Stimulated activated CD4-positive, alpha-beta T cell treated with anti-CD3 and anti-CD28 coated beads, Interleukin-12 subunit alpha, Interleukin-12 subunit beta, amount 100 ng/mL, for 48 hours (primary cell): ENCODE measurements at places on chromosomes 5 and 9.

DNA sequence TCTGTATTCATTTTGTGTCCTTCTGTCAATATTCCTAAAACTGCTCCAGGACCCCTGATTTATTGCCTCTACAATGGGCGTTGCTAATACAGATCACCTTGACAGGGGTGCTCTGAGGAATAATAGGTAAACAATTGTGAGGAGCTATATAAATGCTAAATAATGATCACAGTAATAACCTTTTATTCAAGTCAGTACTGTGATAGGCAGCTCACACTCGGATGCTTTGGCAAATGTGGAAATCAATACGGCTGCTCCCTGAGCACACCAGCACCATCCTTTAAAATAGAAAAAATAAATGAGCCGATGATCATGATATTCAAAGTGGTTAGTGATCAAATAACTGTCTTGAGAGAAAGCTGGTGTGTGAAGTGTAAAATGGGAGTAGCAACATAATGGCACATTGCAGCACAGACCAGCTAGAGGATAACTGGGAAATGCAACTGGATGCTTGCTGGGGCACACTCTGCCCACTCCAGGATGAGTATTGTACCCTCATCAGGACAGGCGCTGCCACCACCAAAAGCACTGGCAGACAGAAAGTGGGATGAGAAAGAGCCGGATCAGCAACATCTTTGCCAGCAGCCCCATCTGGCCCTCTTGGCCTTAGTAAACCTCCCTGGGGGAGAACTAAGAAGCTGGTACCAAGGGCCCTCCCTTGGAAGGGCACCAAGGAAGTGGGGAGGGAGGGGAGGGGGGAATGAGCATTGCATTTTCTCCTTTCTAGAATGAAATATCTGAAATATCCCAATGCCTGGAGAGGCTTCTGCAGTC lies 69.4 kb upstream of the SPATA31D4 start:
- no peak for DNase-seq

GRCh38 chr5:153998010-153998409 lies 40.7 kb downstream of the FAM114A2 start:
- no peak for DNase-seq

DNA sequence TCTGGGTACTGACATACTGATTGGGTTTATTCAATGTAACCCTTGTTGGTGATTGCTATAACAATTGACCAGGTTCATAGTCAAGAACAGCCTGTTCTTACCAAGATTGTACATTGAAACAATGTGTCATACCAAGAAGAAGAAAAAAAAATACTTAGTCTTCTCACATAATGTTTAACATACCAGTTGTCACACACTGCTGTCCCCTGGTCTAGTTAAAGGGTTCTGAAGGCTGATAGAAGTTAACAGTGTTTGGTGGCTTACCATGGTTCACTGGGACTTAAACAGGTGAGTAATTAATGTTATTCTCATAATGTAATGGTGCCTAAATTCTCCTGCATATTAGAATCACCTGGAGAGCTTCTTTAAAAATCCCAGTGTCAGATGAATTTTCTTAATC lies 18.5 kb upstream of the CDC42SE2 start:
- no peak for DNase-seq

DNA sequence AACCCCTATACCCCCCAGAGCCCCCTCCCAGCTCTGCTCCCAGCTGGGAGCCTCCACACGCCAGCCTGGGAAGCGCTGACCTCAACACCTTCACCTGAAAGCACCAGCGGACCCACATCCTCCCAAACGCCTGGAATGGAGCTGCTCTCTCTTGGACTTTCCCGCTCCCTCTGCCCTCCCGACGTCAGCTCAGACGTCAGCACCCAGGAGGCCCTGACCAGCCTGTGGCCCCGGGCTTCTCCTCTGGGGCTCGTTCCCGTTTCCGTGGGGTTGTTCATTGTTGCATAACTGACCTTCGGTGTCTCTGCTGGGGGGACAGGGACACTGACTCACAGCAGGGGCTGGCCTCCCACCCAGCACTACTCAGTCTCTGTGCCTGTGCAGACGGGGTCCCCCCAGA lies 35.0 kb upstream of the SLC6A3 start:
- DNase-seq = no peak

DNA sequence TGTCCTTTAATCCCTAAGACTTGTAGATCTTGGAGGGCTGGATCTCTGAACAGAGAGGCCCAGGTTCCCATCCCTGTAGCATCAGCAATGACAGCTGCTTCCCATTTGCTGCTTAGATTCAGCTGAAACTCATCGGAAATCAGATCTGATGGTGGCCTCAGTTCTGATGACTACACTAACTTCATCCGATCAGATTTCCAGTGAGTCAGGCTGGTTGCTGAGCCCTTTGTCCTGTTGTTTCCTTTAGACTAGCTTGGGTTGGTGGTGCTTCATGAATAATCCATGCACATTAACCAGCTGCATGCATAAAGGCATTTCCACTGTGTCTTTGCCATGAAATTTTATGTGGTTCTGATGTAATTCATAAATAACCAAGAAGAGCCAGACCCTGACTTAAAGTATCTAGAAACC lies 195.2 kb upstream of the TUT7 start:
- no peak for DNase-seq

- no peak for DNase-seq
These were observed 154.7 kb upstream of the RUSC2 start for GRCh38 chr9:35335164-35335563.

DNA sequence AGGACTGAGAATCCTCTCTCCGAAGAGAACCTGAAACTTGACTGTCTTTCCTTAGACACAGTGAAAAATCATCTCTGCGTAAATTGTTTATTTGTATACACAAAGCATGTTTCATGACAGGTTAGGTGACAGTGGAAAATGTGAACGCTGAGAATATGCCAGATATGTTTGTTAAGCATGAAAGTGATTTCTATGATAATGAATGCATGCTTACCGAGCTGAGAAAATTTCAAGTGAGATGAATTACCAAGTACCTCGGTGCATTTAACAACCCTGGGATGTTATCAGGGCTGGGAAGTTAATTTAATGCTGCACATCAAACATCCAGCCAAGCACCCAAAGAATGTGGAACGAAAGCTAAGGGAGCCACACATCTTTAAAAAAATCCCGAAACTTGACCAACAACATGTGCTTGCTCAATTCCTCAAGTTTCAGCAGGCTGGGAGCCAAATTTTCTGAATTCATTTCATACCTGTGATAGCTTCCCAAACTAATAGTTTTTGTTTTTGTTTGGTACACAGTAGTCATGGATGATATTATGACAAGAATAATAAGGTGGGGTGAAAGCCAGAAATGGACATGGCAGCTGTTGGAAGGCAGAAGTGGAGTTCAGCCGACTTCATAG lies 336.9 kb downstream of the ARHGEF28 start:
- DNase-seq = no peak

DNA sequence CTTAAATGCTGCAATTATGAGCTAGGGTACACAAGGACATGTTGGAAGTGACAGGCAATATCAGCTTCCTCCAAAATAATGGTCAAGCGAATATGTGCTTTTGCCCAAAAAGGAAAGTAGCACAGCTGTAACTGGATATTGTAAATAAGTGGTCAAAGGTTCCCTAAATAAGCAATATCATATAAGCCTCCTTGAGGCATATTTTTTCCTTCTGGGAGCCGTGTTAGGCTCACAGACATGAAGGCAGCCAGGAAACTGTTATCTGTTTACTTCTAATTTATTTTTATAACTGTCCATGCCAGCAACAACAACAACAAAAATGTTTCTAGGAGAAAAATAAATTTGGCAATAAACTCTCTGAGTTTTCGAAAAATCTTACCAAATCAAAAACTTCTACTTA lies 648.3 kb downstream of the PDE4D start:
- DNase-seq = no peak

DNA sequence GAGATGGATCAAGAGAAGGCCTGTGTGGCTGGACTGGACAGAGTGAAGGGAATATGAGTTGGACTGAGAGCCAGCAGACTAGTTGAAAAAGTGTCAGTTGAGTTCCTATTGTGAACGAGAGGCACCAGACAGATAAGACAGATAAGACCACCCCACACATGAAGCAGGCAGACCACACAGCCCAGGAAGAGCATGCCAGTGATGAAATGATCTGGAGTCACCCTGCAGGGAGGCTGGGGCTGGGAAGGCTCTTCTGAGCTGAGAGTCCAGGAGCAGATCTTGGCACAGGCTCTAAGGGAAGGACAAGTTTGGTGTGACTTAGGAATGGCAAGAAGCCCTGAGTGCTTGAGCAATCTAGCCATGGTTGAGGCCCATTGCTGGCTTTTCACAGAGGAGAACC lies 10.6 kb upstream of the SLC25A48 start:
- DNase-seq = no peak

DNA sequence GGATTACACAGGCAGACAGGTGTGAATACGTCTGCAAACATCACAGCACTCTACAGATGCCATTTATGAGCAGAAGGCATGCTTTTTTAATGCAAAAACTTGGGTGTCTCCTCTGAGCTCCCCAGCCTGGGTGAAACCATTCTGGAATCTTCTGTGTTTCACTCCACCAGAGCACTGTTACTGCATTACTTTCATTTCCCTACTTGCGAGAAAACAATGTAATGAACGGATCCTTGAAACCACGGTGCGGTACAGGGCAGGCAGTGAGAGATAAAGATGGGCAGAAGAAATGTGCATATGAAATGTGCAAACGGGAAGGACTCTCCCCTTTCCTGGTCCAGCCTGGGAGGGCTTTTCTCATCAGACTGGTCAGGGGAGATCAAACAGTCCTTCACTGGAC lies 584.3 kb upstream of the KLF4 start:
- DNase-seq = no peak

DNA sequence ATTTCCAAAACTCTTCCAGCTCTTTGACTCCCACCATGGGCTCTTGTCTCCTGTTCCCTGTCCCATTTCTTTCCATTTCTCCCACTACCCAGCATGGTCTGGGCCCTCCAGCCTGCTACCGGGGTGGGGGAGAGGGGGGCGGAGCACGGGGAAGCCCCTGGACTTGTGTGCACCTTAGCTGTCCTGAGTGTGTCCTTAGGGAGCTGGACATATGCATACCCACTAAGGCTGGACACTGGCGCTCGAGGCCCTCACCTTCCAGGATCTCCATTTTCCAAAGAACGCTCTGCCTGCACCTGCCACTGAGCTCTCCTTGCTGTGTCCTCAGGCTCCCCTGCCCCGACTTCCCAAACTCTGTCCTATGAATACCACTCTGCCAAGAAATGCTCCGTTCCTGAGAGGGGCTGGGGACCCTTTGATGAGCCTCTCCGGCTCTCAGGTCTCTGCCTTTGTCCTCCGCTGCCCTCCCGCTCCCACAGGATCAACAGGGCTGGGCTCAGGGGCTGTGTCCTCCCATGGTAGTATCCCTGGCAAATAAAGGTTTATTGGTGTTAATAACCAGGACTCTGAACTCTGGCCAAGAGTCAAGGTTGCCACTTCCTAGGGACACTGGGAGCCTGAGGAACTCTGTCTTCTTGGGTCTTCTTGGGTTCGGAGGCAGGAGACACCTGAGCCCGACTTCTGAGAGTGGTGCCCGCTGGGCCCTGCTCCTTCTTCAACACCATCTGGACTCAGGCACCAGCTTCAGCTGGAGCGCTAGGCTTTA lies 831 bp upstream of the SHROOM1 start:
- no peak for DNase-seq

GRCh38 chr5:151779531-151780125 lies 7.9 kb downstream of the G3BP1 start:
- no peak for DNase-seq

DNA sequence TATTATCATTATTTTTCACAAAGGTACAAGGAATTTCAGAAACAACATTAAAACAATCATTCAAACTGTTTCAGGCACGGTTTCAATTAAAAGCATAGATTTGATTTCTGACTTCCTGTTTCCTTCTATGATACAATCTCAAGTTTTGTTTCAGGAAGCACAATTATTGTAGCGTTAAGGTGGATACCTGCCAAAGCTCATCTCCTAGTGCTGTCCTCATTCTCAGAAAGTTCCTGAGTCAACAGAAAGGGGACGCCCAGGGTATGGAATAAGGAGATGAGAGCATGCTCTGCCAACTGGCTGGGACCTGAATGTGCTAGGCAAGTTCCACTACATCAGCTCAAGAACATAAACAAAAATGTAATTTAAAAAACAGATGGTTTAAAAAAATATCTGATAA lies 2.0 kb upstream of the TRIM14 start:
- DNase-seq = no peak

DNA sequence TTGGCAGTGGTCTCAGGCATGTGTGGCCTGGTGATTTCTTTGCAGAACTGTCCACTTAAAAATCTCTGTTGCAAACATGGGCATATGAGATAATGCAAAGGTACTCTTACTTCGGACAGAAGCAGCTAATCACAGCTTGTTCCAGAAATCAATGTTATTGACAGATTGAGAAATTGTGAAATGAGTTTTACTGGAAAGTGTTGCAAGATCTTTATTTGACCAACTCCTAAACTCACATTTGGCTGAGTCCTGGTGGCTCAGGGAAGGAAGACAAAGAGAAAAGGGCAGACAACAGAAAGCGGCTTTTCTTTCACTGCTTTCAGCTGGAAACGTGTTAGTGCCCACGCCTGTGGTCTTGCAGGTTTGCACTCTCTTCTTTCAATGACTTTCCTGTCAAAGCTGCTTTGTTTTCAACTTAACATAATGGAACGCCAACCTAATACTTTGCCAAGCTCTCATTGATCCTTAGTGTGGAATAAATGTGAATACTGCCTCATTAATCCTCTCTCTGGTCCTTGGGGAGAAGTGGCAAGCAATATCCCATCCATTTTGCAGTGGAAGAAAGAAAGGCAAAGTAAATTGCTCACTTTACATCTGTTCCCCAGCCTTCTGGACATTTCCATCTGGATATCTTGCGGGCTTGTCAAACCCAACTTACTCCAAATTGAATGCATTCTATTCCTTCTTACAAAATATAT lies 586.4 kb downstream of the LRRC70 start:
- no peak for DNase-seq

DNA sequence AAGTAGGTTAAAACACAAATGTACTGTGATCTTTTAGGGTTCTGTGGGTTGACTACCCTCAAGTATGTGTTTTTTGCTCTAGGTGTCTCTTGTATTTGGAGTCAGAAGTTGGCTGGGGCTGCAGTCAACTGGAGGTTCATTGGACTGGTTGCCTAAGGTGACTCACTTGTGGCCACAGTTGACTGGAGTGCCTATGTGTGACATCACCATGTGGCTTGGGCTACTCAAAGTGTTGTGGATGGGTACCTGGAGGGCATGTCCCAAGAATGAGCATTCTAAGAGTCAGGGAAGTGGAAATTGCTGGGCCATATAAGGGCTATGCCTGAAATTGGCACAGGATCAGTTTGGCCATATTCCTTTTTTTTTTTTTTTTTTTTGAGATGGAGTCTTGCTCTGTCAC lies 27.4 kb downstream of the SNX30 start:
- DNase-seq = no peak

DNA sequence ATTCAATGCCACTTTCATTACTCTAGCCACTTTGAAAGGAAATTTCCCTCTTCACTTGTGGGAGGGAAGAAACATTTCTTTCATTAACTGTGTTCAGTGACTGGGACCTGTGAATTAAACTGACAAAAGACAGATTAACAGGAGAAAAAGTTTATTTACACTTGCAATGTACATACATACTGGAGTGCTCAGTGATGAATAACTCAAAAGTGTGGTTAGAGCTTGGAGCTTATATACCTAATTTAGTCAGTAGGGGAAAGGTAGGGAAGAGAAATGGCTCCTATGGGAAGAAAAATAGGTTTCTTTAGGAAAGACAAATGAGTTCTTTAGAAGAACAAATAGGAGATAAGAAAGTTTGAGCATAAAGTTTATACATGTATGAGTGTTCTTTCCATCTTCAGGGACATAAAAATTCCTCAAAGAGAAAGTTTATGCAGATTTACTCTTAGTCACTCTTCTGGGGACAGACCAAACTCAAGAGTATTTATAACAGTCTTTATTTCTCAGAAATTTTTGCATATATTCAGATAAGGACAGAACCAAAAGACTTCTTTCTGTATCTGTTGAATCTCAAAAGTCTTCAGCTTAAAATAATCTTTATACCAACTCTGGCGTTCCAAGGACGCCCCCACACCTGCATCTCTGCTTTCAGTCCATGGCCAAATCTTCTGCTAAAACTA lies 120.0 kb upstream of the RAI14 start:
- DNase-seq = no peak
